Right hindlimb (tissue), 1 donor: ENCODE measurements at places on chromosomes 4 and X.
A peak's percentile ranks its signal among the peaks of the same experiment; 100 is the strongest.

DNA sequence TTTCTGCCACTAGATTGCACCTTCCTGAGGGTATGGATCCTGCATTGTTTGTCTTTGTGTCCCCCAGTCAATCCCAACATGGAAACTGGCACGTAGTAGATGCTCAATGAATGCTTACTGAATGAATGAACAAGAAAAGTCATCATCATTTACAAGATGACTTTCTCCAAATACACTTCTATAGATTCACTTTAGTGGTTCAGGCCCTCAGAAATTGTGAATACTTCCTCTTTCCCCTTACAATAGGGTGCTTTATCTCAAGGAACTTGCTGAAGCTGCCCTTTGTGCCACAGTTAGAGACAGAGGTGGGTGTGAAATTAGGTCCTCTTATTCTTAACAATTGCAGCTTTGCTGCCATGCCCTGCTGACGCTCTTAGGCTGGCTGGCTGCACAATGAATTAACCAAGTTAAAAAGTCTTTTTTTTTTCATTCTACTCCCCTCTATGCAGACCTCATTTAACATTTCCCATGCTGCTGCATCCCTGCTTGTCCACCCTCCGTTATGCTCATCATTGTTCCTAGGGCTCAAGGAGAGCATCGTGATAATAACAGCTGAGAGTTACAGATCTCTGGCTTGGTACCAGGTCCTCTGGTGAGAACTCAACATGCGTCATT is 108.0 kb upstream of the ZNF518B start:
- DNase-seq: no peak

- no peak for DNase-seq
These were observed 31.1 kb downstream of the CCKAR start for GRCh38 chr4:26459054-26459755.

DNA sequence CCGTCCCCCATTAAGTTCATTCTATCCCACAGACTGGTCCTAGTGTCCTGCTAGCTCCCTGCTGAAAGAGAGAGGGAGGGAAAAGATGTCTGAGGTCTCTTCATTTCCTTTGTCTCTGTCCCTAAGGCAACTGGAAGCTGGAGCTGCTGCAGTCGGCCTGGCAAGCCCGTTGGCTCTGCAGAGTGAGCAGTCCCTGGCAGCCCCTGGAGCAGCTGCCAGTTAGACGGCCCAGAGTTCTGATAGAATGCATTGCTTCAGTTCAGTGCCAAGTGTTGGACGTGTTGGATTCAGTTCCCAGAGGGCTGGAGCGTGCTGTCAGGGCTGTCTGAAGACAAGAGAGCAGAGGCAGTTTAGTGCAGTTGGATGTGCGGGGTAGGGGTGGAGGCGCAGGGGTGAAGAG is 975 bp downstream of the KCNE5 start:
- DNase-seq: peak; percentile 54

DNA sequence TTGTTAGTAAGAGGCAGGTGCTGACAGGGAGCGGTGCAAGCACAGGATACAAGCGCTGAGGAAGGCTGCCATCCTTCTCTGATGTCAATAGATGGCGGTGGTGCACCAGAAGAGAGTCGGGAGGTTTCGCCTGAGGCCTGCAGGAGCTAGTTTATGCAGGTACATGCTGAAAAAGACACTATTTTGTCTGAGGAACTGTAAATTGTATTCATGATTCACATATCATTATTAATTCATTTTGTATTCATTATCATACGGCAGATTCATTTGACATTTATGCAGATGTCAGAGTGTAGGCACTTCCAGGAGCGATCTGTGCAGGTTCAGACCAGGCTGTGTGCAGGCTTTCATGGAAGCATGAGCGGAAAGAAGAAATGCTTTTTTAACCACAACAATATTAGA is 824.0 kb downstream of the STIM2 start:
- DNase-seq: peak; percentile 70

- no peak for DNase-seq
These were observed 152.2 kb downstream of the SPATA18 start for GRCh38 chr4:52203351-52203750.
